Naive thymus-derived CD8-positive, alpha-beta T cell (primary cell): ENCODE measurements at places on chromosomes 5 and 9. TPM values are rescaled to one million over a fixed set of nuclear protein-coding genes. Genes with fewer than 3 reads are reported as not detected.
A peak's percentile ranks its signal among the peaks of the same experiment; 100 is the strongest.

DNA sequence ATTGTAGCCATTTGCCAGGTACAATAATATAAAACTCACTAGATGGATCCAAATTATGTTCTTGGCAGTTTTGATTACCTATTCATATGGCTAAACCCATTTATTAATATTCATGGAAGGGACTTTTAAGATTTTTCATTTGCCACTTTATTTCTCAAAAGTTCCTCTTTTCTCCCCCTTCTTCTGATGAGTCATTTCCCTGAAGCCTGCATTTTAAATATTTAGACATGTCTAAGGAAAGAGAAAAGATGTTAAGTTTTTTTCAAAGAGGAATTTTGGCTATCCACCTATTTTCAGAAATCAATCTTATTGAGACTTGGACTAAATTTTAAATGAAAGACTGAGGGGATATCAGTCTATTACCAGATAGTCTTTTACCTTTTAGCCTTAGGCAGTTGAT, 1189.4 kb downstream of the EFNA5 start:
- DNase-seq: no peak

GRCh38 chr9:120928483-120929228, 2.1 kb upstream of the TRAF1 start:
- peak; percentile 75 for DNase-seq

GRCh38 chr5:141849415-141850243, 28.6 kb downstream of the PCDH1 start:
- DNase-seq: peak; percentile 66

DNA sequence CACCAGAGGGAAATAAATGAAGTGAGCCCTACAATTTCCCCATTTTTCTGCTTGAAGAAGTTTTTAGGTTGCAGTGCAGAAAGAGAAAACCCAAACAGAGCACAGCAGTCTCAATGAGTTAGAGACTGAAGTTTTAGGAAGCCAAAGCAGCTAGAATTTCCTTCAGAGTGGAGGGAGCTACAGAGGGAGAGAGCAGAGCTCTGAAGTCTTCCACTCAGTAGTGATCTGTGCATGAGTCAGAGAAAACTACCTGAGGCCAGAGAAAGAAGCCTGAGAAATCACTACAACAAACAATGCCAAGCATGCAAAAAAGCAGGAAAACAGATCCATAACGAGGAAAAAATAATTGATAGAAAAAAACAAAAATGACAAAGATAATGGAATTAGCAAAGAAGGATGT, 17.9 kb upstream of the NDUFB6 start:
- no peak for DNase-seq

DNA sequence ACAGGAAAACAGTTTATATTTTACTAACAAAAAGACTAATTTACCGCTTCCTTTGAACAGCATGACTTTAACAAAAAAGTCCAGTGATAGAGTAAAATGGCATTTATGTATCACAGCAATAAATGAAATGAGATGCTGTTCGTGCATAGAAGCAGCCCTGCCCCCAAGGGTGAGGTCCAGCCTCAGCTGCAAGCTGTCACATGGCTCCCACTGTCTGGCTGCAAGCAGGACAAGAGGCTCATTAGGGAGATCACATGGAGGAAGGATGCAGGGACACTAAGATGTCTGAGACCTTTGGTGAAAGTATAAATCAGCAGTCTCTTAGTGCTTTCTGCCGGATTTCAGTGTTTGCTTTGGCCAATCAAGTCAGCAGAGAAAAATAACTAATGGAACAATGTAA, 23.0 kb downstream of the GDNF start:
- DNase-seq: no peak

DNA sequence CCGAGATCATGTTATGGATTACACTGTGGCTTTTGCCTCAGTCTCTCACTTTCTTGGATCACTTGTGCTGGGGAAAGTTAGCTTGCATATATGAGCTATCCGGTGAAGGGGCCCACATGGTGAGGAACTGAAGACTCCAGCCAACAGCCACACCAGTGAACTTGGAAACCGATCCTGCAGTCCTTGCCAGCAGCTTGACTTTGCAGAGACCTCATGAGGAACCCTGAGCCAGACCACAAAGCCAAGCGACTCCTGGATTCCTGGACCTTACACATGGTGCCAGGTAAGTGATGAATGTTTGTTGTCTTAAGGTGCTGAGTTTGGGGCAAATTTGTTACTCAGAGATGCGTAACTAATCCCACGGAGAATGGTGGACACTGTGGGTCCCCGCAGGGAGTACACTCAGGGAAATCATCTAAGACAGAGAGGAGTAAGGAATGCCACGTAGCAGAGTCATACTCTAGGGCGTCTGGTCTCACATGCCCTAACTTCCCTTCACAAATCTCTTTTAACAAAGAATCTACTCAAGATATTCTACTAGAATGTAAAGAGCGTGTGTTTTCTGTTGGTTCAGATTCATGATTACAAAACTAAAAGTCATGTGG, 76.5 kb upstream of the PJA2 start:
- DNase-seq: no peak

DNA sequence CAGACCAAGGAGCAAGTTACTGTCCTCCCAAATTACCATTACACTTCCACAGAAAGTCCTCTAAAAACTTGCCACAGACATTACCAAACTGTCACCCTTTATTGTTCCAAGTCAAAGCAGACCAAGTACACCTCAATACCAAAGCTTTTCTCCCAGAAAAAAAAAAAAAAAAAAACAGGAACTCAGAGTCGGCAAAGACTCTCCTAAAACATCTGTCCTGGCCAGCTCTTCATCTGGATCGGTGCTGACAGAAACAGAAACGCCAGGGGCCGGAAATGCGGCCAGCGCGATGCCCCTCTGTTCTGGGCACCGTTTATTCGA, 718 bp downstream of the DEPDC1B start:
- DNase-seq: no peak

GRCh38 chr5:35320029-35320428, 89.7 kb upstream of the PRLR start:
- DNase-seq: no peak

GRCh38 chr5:141973871-141974595, 5.1 kb downstream of the RNF14 start:
- DNase-seq: no peak

GRCh38 chr9:84294241-84294950, 46.2 kb downstream of the SLC28A3 start:
- no peak for DNase-seq

GRCh38 chr5:66892716-66893115, 296.5 kb downstream of the MAST4 start:
- DNase-seq: no peak

- no peak for DNase-seq
Measured at GRCh38 chr5:175658299-175659145, 651 bp downstream of the HRH2 start.

- no peak for DNase-seq
Measured at GRCh38 chr5:157965989-157966388, 107.0 kb upstream of the CLINT1 start.

EDIL3 gene
- total RNA-seq: not detected

STK32A gene
- not detected for total RNA-seq

FCN2 gene
- total RNA-seq: not detected
